ENCODE measurements at places on chromosomes 5 and 9. TPM values are rescaled to one million over a fixed set of nuclear protein-coding genes. Genes with fewer than 3 reads are reported as not detected.
A peak's percentile ranks its signal among the peaks of the same experiment; 100 is the strongest.

The TNFSF15 gene
- total RNA-seq = 0.26 TPM

DNA sequence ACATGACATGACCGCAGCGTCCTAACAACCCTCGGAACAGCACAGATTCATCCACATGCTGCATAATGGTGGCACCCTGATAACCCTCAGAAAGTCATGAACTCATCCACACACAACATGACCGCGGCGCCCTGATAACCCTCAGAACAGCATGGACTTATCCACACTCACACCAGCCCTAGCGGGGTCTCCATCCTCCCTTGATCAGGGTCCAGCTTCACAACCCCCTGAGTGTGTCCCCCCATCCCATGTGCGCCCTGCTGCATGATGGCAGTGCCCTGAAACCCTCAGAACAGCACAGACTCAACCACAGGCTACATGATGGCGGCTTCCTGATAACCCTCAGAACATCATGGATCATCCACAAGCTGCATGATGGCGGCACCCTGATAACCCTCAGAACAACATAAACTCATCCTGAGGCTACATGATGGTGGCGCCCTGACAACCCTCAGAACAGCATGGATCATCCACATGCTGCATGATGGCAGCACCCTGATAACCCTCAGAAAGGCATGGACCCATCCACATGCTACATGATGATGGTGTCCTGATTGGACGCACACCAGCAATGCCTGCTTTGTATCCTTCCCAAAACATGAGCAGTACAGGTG is 28.3 kb downstream of the SLC6A3 start:
- no peak for DNase-seq
- no peaks in the 10 kb centered on the region for H3K36me3 ChIP-seq
- no peak overlapping the region for H3K4me3 ChIP-seq
- H3K4me1 ChIP-seq = no peaks in the 10 kb centered on the region
- H3K27ac ChIP-seq = no peak overlapping the region

DNA sequence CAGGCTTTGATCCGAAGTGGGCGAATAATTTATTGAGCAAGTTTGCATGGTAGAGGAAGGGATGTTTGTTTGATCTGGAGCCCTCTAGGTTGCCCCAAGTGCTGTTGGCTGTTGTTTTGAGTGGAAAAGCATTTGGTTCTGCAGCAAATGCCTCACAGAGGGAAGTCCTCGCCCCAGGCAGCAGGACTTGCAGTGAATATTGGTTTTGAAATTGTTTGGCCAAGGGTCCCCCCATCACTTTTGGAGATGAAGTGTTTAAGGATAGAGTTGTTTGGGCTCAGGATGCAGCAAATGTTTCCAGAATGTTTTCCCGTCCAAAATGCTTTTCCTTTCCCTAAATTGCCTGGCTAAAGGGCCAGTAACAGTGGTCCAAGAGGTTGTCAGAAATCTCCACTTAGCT is 3.1 kb downstream of the JADE2 start:
- no peaks in the 10 kb centered on the region for H3K27me3 ChIP-seq
- H3K36me3 ChIP-seq = no peaks in the 10 kb centered on the region
- no peak overlapping the region for H3K27ac ChIP-seq
- peaks cover 27% of the 10 kb centered on the region for H3K4me1 ChIP-seq

DNA sequence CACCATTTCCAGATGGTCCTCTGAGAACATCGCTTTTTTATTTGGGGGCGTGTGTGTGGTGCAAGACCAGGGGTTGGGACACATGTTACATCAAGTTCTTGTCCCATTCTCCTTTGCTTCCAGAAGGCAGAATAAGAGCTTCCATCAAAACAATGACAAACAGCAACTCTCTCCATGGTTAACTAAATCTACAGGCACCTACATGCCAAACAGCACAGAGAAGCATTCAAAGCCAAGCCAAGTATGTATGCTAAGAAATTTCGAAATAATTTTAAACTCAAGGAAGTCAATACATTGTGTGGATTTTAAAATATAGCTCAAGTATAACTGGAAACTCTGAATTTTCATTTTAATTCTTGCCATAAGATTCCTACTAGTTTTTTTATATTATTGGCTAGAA is 105.6 kb downstream of the SEC61B start:
- DNase-seq = no peak
- H3K4me3 ChIP-seq = no peak overlapping the region
- no peaks in the 10 kb centered on the region for H3K27me3 ChIP-seq
- no peaks in the 10 kb centered on the region for H3K36me3 ChIP-seq
- H3K27ac ChIP-seq = no peak overlapping the region

The ANXA2R gene
- 3.1 TPM for total RNA-seq

The IFNA2 gene
- total RNA-seq = not detected

DNA sequence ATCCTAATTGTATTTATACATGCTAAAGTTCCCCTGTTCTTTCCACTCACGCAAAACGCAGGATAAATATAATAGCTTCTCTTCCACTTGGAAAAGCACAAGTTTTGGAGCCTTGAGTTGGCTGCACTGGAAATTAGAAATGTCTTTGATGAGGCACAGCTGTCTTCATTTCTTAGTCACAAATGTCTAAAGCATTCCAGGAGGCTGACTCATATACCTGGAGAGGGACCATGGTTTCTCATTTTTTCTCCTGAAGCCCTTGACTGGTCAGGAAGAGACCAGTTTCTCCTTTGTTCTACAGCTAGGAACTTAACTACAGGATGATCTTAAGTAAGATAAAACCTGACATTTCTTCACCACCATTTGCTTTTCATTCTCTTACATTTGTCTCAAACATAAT is 16.2 kb downstream of the MTX3 start:
- peak; percentile 71 for DNase-seq
- H3K27ac ChIP-seq = no peak overlapping the region
- no peak overlapping the region for H3K4me3 ChIP-seq

GRCh38 chr9:18786911-18787650 is 245.9 kb downstream of the SAXO1 start:
- peak; percentile 64 for DNase-seq
- no peaks in the 10 kb centered on the region for H3K36me3 ChIP-seq
- H3K27me3 ChIP-seq = no peaks in the 10 kb centered on the region
- no peak overlapping the region for H3K4me3 ChIP-seq
- no peak overlapping the region for H3K27ac ChIP-seq

GRCh38 chr5:127834554-127834953 is 131.4 kb downstream of the CCDC192 start:
- H3K4me1 ChIP-seq = no peaks in the 10 kb centered on the region
- no peaks in the 10 kb centered on the region for H3K36me3 ChIP-seq
- H3K4me3 ChIP-seq = no peak overlapping the region
- H3K27me3 ChIP-seq = no peaks in the 10 kb centered on the region

- H3K27ac ChIP-seq = no peak overlapping the region
- no peak overlapping the region for H3K4me3 ChIP-seq
- no peaks in the 10 kb centered on the region for H3K36me3 ChIP-seq
- DNase-seq = no peak
- H3K4me1 ChIP-seq = no peaks in the 10 kb centered on the region
Measured at GRCh38 chr9:2679011-2679410, 38.3 kb upstream of the KCNV2 start.

GRCh38 chr9:101673642-101674041 is 64.8 kb downstream of the GRIN3A start:
- no peaks in the 10 kb centered on the region for H3K4me1 ChIP-seq
- no peaks in the 10 kb centered on the region for H3K27me3 ChIP-seq
- no peak for DNase-seq
- H3K4me3 ChIP-seq = no peak overlapping the region

The NELFB gene
- total RNA-seq = 50.0 TPM

DNA sequence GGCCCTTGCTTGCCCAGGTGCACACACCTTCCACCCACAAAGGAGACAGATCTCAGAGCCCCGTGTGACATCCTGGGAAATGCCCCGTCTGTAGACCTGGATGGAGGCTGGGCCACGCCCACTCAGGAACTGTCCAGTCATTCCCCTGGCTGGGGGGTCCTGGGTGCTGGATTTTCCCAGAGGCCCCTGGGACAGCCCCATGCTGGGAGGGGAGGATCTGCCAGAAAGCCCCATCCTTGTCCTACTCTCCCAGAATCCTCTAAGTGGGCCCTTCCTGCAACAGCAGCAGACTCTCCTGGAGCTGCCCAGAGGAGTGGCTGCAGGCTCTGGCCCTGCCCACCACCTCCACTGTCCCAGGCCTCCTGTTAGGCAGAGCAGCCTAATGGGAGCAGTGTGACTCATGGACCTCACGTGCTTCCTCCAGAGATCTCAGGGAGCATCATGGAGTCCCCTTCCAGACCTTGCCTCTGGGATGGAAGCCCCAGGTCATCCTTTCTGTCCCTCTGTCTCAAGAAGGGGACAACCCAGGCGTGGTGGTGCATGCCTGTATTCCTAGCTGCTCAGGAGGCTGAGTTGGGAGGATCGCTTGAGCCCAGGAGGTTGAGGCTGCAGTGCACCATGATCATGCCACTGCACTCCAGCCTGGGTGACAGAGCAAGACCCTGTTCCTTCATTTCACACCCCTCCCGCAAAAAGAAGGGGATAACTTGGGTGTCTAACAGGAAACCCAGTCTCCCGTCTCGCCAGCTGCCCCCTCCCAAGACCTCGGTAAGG is 51.7 kb downstream of the JADE2 start:
- peak overlapping the region; percentile 58 for H3K27ac ChIP-seq
- H3K4me3 ChIP-seq = no peak overlapping the region
- peaks cover 40% of the 10 kb centered on the region for H3K36me3 ChIP-seq
- DNase-seq = peak; percentile 65
- no peaks in the 10 kb centered on the region for H3K27me3 ChIP-seq

GRCh38 chr9:130138171-130138653 is 34.0 kb upstream of the NCS1 start:
- no peaks in the 10 kb centered on the region for H3K27me3 ChIP-seq
- DNase-seq = peak; percentile 99
- H3K4me1 ChIP-seq = peaks cover 21% of the 10 kb centered on the region
- H3K4me3 ChIP-seq = no peak overlapping the region
- peak overlapping the region; percentile 82 for H3K27ac ChIP-seq

DNA sequence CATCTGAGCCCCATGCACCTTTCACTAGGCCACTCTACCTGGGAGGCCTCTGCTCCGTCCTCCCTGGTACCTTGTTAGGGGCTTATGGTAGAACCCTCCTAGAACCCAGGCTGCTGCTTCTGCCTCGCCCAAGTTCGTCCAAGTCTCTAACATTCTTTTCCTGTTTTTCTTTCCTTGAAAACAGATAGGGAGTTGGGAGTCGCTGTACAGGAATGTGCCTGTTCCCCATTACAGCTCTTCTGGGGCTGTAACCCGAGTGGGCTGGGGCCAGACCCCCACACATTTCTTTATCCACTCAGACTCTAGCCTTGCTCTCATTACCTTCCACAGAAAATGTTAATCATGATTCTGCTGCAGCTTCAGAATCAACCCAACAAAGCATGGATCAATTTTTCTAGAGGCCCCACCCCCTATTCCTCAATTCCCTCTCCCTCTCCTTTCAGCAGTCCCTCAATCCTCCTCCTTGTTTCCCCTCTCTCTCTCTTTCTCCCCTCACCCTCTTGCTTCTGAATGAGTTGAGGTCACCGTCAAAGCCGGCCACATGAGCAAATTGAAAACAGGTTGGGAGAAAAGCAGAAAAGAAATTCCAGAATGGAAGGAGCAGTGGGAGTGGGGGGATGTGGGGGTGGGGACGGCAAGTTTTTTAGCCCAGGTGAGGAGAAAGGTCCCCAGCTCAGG is 193.8 kb upstream of the TRIM32 start:
- no peaks in the 10 kb centered on the region for H3K36me3 ChIP-seq
- no peak overlapping the region for H3K27ac ChIP-seq
- no peaks in the 10 kb centered on the region for H3K4me1 ChIP-seq
- DNase-seq = no peak

- H3K4me3 ChIP-seq = no peak overlapping the region
- H3K36me3 ChIP-seq = no peaks in the 10 kb centered on the region
- H3K27ac ChIP-seq = no peak overlapping the region
- H3K4me1 ChIP-seq = no peaks in the 10 kb centered on the region
- H3K27me3 ChIP-seq = no peaks in the 10 kb centered on the region
Measured at GRCh38 chr5:127587246-127587917, 61.5 kb upstream of the CTXN3 start.

GRCh38 chr5:154071799-154072413 is 33.1 kb downstream of the MFAP3 start:
- no peaks in the 10 kb centered on the region for H3K4me1 ChIP-seq
- peaks cover 2% of the 10 kb centered on the region for H3K27me3 ChIP-seq
- no peak for DNase-seq
- no peak overlapping the region for H3K27ac ChIP-seq
- no peak overlapping the region for H3K4me3 ChIP-seq
- no peaks in the 10 kb centered on the region for H3K36me3 ChIP-seq

- peaks cover 8% of the 10 kb centered on the region for H3K4me1 ChIP-seq
- no peaks in the 10 kb centered on the region for H3K27me3 ChIP-seq
- no peak within 1 kb of the TSS for H3K4me3 ChIP-seq
- DNase-seq = peak; percentile 99
Measured at GRCh38 chr9:95875305-95876137, at the start of gene ERCC6L2. Gene ERCC6L2 (plus strand): TSS chr9:95875691. CDS start chr9:95876039, 348 bp downstream.

DNA sequence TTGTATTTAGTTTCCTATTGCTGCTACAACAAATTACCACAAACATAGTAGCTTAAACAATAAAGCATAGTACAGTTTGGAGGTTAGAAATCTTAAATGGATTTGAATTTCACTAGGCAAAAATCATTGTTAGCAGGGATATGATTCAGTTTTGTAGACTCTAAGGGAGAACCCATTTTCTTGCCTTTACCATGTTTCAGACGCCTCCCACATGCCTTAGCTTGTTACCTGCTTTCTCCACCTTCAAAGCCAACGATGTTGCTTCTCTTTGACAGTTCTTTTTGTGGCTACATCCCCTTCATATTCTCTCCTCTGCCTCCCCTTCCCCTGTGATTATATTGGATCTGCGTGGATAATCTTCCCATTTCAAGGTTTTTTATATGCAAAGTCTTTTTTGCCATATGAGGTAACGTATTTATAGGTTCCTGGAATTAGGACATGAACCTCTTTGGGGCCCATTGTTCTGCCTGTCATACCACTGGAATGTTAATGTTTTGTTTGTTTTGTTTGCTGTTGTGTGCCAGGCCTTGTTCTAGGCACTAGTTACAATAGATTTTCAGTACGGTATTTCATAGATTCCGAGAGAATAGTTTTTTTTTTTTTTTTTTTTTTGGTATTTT is 54.1 kb downstream of the UHRF2 start:
- H3K4me3 ChIP-seq = no peak overlapping the region
- peaks cover 2% of the 10 kb centered on the region for H3K36me3 ChIP-seq
- DNase-seq = no peak
- no peaks in the 10 kb centered on the region for H3K27me3 ChIP-seq

- no peak for DNase-seq
- H3K27ac ChIP-seq = no peak overlapping the region
- H3K4me3 ChIP-seq = no peak overlapping the region
- H3K27me3 ChIP-seq = no peaks in the 10 kb centered on the region
Measured at GRCh38 chr9:89440548-89440947, 57.4 kb downstream of the SEMA4D start.

- H3K27me3 ChIP-seq = no peaks in the 10 kb centered on the region
- no peaks in the 10 kb centered on the region for H3K36me3 ChIP-seq
- no peak for DNase-seq
- H3K4me3 ChIP-seq = no peak overlapping the region
- H3K4me1 ChIP-seq = no peaks in the 10 kb centered on the region
Measured at GRCh38 chr5:161471211-161471950, 75.1 kb downstream of the GABRB2 start.

Measured in fibroblast of lung (primary cell).